ELF-1 (cell line): ENCODE measurements at places on chromosomes 5 and 9.
A peak's percentile ranks its signal among the peaks of the same experiment; 100 is the strongest.

DNA sequence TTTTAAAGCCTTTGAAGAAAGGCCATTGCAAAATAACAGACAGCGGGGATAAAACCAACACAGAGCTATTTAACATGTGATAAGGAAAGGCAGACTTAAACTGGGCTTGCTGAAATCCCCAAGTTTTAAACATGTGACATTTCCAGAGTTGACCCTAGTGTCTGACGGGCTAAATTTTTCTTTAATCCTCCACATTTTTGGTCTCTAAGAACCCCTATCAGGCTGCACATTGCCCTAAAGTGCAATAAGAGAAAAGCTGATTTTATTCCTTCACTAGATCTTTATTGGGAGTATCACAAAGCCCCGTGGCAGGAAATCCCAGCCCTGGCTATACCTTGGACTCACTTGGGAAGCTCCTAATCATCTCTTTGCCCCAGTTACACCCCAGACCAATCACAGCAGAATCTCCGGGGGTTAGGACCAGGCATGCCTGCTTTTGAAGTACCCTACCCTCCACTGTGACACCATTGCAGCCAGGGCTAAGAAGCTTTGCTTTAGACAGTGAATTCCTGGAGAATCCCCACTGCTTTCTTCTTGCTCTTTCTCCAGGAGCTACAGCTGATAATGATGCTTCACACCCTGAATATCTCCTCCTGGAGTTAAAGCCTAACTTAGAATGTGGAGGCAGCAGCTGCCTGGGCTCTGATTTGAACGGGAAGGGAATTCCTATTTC is 20.1 kb upstream of the COL15A1 start:
- DNase-seq = peak; percentile 41

- peak; percentile 36 for DNase-seq
Measured at GRCh38 chr5:61817472-61818326, 485.6 kb downstream of the ZSWIM6 start.

GRCh38 chr5:38913714-38914113 is 67.9 kb downstream of the OSMR start:
- DNase-seq = no peak

- DNase-seq = no peak
Measured at GRCh38 chr9:111114486-111114885, 76.2 kb upstream of the LPAR1 start.

DNA sequence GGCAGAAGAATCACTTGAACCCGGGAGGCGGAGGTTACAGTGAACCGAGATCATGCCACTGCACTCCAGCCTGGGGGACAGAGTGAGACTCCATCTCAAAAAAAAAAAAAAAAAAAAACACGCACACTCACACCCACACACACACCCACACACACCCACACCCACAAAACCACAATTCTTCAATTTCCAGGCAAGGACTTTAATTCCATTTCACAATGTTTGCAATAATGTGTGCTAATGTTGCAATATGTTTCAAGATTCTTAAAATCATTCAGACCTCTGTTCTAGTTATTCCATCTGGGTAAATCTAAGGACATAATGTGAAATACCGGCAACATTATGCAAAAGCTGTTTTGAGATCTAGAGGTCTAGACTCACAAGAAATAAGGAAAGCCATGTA is 28.3 kb downstream of the CCDC69 start:
- no peak for DNase-seq

DNA sequence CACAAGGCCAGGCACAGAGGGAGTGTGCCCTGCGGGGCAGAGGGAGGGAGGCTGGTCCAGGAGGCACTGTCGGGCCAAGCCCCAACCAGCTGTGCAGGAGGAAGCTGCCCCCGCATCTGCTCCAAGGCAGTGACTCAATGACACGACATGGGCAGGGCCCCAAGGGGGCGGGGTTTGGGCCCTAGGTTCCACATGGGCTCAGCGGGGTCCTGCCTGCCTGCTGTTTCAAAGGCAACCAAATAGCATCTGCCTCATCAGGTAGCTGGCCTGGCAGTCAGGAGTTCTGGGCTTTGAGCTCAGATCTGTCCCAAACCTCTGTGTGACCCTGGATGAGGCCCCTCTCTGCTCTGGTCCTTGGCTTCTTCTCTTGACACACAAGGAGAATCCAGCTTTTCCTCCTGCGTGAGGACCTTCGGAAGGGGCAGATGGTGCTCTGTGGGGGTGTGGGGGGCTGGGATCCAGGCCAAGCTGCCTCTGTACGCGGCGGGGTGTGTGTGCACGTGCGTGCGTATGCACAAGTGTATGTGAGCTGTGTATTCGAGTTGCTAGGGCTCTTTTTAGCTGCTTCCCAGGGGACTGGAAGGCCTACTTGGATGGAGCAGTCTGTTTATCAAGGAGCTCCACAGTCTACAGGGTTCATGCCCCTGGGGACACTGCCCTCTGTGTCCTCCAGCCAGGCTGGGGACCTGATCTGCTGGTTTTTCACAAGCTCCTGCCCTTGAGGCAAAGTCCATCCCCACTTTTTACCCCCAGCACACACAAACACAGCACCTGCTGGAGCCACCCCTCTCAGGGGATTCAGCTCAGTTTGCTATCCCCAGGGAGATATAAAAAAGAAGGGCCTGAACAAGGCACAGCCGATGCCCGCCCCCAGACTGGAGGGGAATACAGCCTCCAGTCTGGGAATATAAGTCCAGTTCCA is 138.9 kb downstream of the RGS3 start:
- peak; percentile 87 for DNase-seq
